ENCODE measurements at places on chromosomes 6 and 20.
A peak's percentile ranks its signal among the peaks of the same experiment; 100 is the strongest.

- DNase-seq, result no peak
These were observed 780 bp downstream of the ARMC12 start for GRCh38 chr6:35737413-35738211.

GRCh38 chr20:18634501-18634900, 46.6 kb downstream of the DTD1 start:
- DNase-seq, result no peak

DNA sequence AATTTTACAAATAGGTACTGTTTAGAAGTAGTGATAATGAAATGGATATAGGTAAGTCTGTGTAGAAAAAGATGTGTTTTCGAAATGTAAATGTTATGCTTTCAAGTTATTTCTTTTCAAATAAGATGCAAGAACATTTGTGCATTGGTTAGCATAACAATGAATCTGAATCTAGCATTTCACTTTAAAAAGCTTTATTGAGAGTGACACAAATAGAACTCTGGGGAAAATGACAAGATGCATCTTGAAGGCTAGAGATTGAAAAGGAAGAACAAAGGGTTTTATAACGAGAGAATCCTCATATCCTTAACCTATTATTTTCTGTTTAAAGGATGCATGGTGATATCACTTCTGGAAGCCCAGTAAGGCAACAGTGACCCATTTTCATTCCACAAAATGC, 639.9 kb upstream of the PTCHD4 start:
- no peak for DNase-seq

DNA sequence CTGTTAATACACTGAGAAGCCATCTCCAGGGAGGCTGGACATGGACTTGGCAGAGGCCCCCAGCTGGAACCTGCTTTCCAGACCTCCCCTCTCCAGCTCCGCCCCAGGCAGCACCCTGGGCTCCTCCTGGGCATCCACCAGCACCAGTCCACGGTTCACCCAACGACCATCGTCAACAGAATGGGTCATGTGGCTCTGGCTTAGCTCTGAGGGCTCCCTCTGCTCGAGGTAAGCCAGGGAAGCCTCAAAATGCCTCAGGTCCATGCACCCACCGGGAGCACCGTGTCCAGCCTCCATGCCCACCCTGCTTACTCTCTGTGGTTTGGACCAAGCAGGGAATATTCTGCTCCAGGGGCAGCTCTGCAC, 40.5 kb downstream of the WDR27 start:
- no peak for DNase-seq

DNA sequence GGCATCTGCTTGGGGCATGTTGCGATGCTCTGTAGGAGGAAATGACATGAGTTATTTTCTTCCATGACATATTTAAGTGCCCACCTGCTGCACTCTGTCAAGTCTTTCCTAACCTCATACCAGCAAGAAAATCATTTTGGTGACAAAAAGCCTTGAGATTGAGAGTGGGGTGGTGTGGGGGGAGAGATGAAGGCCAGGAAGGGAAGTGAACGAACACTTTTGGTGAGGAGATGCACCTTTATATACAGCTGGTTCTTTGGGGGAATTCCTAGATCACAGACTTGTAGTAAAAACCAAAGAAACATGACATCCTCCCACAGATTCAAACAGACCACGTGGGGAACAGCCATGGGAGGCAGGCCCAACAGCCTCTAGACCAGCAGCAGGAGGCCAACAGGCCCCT, 26.1 kb downstream of the NCOA5 start:
- DNase-seq, result peak; percentile 17

DNA sequence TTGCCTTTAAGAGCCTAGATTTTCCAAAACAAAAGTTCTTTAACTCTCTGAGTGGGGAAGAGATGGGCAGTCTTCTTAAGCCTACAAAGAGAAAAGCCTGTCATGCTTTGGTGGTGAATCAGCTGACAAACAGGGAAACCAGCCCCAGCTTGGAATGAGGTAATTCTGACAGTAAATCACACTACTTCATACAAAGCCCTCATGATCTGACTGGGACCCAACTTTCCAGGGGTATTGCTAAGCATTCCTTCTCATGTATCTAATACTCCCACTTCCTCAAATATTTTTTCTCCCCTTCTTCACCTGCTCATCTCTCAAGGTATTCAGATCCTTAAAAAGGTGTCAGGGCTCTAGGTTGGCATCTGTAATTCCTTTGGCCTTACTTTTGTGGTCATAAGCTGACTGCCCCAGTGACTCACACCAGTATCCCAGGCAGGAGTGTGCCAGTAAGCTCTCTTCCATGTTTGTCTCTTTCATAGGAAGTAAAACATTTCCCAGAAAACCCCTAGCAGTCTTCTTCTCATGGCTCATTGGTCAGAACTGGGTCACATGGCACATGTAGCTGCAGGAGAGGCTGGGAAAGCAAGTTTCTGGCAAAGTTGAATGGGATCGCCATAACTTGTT, 15.0 kb upstream of the TBC1D22B start:
- DNase-seq, result no peak

DNA sequence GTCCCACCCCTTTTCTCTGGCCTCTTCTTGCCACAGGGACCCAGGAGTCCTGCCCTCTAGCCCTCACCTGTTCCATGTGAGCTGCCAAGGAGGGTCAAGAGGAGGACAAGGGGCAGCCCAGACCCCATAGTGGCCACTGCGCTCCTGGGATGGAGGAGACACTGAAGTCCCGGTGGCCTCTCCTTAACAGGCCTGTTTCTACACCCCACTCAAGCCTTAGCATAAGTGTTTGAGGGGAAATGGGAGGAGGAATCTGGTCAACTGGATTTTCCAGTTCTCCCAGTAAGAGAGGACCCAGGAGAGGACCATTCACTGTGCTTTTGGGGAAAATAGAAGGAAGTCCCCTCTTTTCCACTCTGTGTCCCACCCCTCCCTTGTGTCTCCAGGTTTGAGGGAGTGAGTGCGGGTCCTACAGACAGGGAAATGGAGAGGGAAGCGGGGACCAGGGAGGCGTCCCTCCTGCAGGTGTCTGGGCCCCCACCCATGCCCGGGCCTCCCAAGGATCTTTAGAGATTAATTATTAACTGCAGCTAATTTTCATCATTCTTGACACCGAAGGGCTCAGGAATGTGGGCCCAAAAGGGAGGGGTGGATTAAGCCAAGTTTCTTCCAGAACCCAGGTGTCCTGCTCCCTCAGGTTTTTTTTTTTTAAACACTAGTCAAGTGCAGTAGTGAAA, at the start of gene SFTA2:
Gene SFTA2 (minus strand): TSS at position 202 of the 677 bp plus-strand sequence. CDS start 74 bp downstream, at position 128.
- DNase-seq, result no peak

DNA sequence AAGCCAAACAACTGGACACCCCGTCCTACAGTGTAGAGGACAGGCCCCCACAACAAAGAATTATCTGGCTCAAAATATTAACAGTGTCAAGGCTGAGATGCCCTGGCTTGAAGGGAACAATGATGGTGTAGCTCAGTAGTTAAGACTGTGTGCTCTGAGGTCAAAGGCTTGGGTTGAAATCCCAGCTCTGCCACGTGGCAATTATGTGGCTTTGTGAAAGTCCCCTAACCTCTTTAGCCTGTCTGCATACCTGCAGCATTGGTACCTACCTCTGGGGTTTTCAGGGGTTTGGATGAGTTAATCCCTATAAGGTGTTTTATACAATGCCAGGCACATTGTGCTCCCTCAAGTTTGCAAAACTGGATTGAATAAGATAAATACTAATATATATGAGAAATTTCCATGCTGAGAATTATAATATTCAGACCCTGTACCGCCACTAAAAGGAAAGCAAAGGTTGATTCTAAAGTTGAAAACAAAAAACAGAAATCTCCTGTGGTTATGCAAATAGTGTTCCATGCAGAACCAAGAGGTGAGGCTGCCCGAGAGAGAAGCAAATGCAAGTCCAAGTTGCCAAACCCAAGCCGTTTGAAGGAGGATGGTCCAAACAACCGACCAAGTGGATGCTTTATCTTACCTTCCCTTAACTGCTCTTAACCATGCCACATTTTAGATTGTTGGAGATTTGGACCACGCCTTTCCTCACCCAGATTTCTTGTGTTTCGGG, 199.8 kb downstream of the NFATC2 start:
- DNase-seq, result no peak

DNA sequence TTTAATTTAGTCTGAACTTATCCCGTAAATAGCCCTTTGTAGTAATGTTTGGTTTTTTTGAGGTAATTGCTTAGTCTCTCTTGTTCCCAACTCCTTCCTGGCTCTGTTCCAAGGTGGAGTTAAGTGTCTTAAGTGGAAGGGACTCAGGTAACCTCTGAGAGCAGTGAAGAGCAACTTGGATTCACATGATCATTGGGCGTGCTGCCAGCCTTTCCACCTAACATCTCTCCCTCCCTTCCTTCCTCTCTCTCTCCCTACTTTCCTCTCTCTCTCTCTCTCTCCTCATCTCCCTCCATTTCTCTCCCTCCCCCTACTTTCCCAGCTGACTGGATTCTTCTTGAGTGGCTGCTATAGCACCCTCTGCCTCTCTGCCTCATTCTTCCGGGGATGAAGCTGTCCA, 232.9 kb upstream of the SASH1 start:
- no peak for DNase-seq

DNA sequence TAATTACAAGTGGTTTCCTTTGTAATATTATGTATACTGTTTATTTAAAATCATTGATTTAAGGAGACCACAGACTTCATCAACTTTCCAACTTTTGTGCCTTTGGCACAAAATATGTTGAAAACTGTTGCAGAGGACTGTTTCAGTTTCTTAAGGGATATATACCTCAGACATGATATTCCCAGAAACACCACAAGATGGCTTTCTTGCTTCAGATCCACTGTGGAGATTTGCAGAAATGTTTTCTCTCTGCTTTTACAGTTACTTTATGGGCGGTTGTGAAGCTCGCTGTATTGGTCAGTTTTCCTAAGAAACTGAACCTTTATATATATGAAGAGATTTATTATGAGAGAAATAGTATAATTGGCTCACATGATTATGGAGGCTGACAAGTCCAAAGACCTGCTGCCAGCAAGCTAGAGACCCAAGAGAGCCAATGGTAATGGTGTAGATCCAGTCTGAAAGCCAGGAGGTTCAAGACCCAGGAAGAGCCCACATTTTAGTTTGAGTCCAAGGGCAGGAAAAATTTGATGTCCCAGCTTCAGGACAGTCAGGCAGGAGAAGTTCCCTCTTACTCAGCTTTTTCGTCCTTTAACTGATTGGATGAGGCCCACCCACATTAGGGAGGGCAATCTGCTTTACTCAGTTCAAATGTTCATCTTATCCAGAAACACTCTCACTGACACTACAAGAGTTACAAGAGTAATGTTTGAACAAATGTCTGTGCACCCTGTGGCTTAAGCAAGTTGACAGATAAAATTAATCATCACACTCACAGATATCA, 12.8 kb downstream of the ME1 start:
- no peak for DNase-seq

GRCh38 chr6:90230548-90231215, 66.0 kb downstream of the BACH2 start:
- DNase-seq, result no peak

- DNase-seq, result no peak
These were observed 36.2 kb downstream of the FYN start for GRCh38 chr6:111837007-111837406.

Measured in T-helper 2 cell treated with Interferon-gamma antibody and Interleukin-4, amounts not matched to agents 5 μg/mL and 100 μg/mL, for 36 hours (primary cell).